Activated naive CD8-positive, alpha-beta T cell treated with anti-CD3 and anti-CD28 coated beads, Interleukin-2, amount 50 U/mL, for 16 hours (primary cell): ENCODE measurements at places on chromosomes 12 and 14.

DNA sequence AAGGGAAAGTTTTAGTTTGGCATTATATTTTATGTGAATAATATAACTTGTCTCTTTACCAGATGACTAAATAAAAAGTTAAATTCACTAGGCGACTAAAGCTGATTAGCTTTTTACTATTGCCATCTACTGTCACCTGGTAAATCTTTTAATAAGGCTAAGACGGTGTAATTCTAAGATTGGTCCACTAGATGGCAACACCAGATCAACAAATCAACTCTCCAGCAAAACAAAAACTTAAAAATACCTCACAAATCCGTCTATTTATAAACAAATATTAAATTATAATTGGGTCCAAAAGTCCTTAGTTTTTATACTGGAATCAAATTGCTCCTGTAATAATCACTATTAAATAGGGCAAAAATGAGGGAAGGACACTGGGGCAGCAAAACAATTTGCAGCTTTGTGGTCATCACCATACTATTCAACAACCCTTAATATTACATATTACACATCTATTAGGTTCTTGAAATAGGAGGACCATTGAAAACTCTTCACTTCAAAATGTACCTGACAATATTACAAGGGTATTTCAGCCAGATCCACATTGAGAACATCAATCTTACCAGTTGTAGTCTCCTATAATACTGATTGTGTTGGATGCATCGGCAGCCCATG lies 47.9 kb downstream of the GALC start:
- no peak for DNase-seq

GRCh38 chr12:77407931-77408330 lies 342.6 kb upstream of the E2F7 start:
- DNase-seq: no peak

GRCh38 chr12:95339086-95339788 lies 121.6 kb downstream of the VEZT start:
- no peak for DNase-seq

GRCh38 chr14:105126126-105126980 lies 42.2 kb downstream of the JAG2 start:
- no peak for DNase-seq
